Stimulated activated CD8-positive, alpha-beta memory T cell treated with anti-CD3 and anti-CD28 coated beads, Interleukin-2, amount 100 ng/mL, for 48 hours (primary cell): ENCODE measurements at places on chromosomes 1 and 21.

DNA sequence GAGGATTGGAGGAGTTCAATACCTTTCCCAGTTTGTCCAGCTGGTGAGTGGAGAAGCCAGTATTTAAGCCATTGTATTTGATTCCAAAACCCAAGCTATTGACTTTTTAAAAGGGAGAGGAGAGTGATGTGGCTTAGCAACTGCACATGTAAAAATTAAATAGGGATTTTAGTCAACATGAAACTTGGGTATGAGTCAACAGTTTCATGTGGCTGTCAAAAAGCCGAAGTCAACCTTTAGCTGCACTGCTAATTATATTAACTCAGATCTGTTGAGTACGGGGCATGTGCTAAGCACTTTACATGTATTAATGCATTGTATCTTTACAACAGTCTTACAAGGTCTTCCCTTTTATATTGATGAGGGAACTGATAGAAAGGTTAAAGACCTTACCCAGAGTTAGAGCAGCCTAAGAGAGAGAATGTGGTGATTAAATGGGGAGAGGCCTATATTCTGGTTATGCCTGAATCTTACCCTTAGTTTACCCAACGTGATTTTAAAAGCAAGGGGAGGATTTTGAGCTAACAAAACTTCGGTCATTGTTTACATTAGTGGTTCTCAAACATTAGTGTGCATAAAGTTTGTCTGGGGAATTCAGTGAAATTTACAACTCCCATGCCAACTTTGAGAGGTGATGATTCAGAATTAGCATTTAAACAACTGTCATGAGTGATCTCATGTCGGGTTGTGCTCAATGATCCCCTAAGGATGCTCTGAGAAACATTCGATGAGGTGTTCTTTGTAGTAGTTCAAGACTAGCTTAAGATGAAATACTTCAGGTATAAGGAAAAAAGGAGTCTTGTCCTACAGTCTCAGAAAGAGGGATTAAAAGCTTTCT lies 6.9 kb upstream of the SLC35F3 start:
- DNase-seq = no peak

DNA sequence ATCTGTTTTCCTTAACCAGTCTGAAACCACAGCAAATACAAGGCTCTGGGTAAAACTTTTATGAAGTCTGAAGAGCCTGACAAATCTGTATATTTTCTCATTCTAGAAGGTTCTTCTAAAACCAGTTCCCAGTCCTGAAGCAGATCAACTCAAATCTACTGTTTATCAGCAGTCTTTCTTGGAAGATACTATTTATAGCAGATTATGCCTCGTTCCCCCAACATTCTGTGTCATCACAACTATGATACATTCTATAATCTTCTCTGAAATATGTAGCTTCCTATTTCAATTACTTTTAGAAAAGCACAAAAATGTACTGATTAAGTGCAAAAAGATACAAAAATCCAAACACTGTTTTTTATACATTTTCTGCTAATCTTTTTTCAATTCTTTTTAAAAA lies 67.5 kb downstream of the NIBAN1 start:
- no peak for DNase-seq

- DNase-seq = no peak
These were observed 52.3 kb upstream of the COL18A1 start for GRCh38 chr21:45352621-45353139.

- no peak for DNase-seq
These were observed 165.8 kb upstream of the C1orf105 start for GRCh38 chr1:172254521-172255222.

DNA sequence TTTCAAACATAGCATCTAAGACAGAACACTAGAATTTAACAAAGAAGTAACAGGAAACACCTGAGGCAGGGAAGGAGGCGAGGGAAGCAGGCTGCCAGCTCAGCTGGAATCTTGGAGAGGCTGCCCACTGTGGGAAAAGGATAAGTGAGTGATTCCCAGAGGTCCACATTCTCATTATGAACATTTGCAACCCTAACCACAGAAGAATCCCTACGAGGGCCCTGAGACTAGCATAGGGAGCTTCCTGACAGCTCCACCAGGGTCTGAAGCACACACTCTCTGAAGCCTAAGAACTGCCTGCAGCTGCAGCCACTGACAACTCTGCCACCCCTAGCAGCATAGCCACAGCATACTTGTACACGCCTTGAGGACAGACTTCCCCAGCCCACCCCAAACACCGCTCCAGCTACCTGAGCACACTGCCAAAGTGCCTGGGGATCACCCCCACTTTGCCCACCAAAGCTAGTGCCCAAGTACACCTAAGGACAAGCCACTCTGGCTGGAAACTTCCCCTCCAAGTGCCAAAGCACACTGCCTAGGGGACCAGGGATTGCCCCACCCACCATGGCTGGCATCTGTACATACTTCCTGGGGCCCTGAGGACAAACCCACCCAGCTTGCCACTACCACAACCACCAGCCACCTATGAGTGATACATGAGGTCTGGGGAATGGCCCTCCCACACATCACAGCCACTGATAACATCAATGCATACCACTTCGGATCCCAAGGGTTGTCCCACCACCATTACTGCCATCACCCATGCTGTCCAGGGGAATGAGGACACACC lies 76.6 kb upstream of the GUCA2A start:
- DNase-seq = no peak

GRCh38 chr1:206812471-206812870 lies 40.2 kb upstream of the IL10 start:
- DNase-seq = no peak

- DNase-seq = no peak
These were observed 296.7 kb upstream of the PTBP2 start for GRCh38 chr1:96424877-96425276.

DNA sequence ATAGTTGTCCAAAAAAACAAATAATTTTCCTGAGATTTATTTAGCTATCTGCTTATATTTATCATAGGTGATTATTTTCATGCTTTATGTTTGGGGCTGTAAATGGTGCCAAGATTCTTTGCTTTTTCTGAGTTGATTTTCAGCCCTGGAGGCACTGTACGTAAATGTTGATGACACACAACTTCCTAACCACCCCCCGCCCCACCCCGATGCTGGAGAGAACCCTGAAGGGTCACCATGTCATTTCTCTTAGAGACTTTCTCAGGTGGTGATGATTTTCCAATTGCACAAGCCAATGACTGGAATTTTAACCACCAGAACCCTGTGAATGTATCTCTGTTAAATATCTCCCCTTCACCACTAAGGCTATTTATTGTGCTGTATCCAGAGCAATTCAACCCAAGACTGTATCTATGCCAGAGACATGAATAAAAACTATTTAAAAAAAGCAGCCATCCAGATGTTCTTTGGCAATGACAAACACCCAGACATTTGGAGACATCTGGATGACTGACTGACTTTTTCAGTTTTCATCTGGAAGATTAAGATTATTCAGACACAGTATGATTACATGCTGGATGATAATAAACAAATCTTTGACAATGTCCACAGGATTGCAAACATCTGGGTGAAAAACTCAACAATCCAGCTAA lies 346.0 kb downstream of the LMX1A start:
- DNase-seq = no peak

DNA sequence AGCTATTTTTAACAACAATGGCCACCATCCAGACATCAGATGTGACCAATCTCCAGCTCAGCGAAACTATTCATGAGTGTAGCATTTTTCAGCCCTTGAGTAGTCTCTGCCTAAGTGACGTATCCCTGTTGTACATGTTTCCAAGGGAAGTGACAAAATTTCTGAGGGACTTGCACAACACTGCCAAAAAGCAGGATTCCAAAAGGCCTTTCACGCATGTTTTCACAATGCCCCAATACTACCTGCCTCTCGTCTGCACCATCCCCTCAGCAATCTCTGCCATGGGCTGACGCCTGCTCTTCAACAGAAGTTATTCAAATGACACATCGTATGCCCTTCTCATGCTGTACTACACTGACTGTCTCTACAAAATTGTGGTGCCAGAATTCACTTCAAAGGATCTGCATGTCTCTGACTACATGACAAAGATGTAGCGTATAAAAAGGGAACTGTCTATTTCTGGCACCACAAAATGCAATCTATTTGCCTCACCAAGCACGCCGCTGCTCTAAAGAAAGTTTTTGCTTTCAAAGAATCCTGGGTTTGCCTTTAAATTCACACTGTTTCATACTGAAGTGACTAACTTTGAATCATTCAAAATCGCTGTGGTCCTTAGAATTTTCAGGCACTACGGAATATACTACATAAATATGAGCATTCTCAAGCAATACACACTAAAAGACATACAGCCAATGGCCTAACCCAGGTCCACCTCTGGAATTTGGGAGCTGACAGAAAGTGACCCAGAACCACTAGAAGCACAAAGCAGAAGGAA lies 32.9 kb downstream of the JAK1 start:
- DNase-seq = no peak

DNA sequence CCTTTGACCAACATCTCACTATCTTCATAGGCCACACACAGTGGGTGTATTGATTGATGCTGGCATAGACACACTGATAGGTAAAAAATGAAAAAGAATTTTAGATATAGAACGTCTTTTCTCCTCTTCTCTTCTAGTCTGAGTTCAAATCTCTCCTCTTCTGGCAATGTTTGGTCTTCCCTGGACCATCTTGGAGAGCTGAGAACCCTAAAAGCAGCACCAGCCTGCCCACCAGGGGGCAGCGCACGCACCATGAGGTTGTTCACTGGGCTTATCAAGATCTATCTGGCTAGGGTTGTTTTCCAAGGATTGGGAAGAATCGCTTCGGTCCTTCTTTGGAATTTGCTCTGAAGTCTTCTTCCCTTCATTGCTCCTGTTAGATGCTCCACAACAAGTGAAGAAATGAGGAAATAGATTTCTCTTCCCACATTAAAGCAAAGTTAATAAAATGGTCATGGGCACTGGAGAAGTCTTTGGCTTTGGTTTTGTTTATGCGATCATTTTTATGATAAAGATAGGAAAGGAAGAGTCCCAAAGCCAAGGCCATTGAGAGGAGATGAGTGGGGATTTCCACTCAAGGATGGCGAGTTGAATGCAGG lies 104.0 kb upstream of the OLIG2 start:
- no peak for DNase-seq

DNA sequence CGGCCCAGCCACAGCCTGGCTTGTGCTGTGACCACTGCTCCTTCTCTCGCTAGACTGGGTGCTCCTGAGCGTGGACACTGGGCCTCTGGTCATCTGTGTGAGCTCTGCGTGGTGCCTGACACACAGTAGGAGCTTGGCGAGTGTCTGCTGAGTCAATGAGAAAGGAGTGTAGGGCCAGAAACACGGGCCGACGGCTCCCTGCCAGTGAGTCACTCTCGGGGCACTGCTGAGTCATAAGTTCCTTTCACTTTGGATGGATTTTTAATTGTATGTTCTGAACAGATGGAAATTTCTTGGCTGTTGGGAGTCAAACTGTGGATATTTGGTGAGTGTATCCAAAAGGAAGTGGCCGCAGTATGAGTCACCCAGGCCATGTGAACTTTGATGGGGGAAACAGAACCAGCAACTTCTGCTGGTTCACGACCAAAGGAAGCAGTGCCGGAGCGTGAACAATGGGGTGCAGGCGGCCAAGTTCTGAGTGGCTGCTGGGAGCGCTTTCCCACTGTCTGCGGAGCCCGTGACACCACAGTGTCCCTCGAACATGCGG lies 41.0 kb upstream of the COL18A1 start:
- DNase-seq = peak; percentile 23

- no peak for DNase-seq
These were observed 250.5 kb upstream of the DUSP10 start for GRCh38 chr1:221992427-221992826.

DNA sequence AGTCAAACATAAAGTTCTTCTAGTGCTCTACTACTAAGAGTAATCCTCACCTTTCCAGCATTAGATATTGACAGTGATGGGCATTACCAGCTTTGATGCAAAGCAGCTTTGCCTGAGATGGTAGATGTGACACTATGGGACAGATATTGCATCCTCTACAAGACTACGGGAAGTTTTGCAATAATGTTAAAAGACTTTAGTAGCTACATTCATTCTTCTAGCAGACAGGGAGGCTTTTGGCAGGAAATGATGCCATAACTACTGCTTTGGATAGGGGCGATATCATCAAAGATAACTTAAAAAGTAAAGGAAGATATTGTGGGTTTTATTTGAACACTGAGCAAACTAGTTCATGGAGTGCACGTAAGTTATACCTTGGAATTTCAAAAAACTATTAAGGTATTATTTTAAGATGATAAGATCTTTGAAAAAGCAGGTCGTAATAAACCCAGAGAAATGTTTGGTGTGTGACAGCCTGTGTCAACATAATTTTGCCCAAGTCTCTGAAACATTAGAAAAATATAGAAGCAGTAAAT lies 368.3 kb upstream of the TMPRSS15 start:
- no peak for DNase-seq

DNA sequence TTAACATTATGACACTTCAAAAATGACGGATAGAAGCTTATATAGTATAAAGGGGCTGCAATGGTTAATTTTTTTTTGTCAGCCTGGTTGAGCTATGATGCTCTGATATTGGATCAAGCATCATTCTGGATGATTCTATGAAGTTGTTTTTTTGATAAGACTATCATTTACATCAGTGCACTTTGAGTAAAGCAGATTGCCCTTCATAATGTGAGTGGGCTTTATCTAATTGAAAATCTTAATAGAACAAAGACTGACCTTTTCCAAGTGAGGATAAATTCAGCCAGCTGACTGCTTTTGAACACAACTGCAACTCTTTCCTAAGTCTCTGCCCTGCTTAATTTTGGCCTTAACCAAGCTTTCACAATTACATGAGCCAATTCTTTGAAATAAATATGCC lies 1476.2 kb downstream of the NCAM2 start:
- no peak for DNase-seq

DNA sequence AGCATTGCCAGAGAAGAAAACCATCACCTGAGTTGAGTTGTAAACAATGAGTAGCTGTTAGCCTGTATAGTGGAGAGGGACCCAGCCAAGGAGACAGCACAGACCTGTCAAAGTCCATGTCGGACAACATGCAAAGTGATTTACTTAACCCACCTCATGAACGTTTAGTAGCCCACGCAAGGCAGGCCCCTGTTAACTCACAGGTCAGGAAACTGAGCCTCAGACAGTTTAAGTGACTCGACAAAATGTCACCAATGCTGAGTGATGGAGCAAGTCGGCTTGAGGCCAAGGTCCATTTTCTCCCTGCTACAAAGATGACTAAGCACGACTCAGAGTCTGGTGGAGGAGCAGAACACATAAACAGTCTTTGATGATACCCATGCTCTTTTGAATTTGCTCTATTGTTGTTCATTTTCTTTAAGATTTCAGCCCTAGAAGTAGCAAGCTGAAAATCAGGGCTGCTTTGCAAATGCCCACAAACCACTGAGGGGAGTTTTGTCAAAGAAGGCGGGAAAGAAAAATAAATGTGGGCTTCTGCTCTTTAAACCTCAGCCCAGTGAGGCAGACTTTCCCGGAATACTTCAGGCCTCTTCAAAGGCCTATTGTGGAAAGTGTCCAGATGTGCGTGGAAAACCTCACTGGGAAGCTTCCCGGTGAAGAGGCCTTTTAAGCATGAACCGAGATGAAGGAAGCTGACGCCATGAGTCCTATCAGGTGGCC lies 83.8 kb upstream of the HOOK1 start:
- DNase-seq = no peak

DNA sequence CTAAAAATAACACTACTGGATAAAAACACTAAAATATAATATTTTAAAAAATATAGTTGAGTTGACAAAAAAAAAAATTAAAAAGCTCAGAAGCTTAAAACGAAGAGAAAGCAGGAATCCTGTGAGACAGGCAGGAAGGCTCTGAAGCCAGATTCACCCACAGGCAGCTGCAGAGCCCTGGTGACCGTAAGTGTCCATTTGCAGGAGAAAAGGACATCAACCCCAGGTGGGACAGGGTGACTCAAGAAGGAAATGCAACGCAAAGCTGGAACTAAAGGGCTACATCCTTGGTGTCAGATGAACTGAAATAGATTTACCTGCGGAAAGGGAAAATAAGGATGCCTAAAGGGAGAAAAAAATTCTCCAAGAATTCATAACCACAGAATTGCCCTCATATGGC lies 46.8 kb downstream of the USP24 start:
- no peak for DNase-seq
